ENCODE measurements at places on chromosomes 3 and 15.

GRCh38 chr15:94924971-94925598 is 693.7 kb downstream of the MCTP2 start:
- DNase-seq = no peak

- DNase-seq = no peak
Measured at GRCh38 chr3:48426944-48427629, 2.8 kb downstream of the PLXNB1 start.

DNA sequence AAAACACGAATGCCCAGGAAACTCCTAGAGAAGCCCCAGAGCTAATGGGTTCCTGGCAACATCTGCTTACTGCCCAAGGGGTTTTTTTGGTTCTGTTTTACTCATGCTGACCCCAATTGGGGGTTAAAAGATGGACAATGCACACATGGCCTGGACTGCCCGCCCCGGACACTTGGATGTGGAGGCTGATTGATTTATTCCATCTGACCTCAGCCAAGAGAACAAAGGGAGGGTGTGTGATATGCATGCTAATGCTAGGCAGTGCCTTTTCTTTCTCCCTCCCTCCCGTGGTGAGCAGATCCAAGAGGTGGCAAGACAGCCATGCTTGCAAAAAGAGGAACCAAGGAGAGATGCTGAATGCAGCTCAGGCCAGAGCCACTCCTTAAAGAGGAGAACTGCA is 3.3 kb upstream of the LRTM1 start:
- DNase-seq = no peak

GRCh38 chr3:170368921-170369320 is 11.4 kb downstream of the SKIL start:
- no peak for DNase-seq

DNA sequence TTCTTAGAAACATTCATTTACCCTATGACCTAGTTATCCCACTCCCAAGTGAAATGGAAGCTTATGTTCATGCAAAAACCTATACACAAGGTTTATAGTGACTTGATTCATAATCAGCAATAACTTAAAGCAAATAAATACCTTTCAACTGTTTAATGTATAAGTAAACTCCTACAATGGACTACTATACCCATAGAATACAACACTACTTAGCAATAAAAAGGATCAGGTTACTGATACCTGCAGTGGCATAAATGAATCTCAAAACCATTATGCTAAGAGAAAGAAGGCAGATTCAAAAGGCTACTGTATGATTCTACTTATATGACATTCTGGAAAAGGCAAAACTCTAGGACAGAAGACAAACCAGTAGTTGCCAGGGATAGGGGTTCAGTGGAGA is 8.3 kb upstream of the POLR2M start:
- no peak for DNase-seq

DNA sequence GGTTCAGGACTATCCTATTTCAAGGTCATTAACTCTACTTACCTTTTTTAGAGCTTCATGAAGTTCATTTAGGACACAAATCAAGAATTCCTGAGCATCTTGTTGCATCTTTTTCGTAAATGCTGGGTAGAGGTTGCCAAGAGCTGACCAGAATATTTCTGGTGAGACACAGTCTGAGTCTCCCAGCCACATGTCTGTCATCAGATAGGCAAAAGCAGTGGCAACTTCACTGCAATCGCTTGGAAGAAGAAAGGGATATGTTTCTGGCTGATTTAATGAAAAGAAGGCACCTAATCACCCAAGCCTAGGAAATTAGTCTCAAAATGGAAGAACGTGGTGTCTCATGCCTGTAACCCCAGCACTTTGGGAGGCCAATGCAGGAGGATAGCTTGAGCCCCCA is 2.9 kb downstream of the USP50 start:
- no peak for DNase-seq

DNA sequence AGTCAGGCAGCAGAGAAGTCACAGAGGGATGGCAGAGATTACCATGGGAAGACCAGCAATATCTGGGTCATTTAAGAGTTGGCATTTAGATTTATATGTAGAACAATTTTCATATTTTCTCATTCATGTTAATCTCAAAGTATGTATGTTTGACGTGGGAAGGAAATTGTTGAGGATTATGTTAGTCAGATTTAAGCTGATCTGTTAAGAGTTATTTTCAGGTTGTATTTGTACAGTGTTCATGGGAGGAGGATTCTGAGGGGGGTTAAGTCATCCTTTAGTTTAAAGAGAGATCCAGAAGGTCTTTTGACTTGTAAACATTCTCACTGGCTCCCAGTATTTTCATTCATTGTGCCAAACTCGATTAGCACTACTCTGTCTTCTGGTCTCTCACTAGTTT is 34.7 kb downstream of the PPM1L start:
- no peak for DNase-seq

DNA sequence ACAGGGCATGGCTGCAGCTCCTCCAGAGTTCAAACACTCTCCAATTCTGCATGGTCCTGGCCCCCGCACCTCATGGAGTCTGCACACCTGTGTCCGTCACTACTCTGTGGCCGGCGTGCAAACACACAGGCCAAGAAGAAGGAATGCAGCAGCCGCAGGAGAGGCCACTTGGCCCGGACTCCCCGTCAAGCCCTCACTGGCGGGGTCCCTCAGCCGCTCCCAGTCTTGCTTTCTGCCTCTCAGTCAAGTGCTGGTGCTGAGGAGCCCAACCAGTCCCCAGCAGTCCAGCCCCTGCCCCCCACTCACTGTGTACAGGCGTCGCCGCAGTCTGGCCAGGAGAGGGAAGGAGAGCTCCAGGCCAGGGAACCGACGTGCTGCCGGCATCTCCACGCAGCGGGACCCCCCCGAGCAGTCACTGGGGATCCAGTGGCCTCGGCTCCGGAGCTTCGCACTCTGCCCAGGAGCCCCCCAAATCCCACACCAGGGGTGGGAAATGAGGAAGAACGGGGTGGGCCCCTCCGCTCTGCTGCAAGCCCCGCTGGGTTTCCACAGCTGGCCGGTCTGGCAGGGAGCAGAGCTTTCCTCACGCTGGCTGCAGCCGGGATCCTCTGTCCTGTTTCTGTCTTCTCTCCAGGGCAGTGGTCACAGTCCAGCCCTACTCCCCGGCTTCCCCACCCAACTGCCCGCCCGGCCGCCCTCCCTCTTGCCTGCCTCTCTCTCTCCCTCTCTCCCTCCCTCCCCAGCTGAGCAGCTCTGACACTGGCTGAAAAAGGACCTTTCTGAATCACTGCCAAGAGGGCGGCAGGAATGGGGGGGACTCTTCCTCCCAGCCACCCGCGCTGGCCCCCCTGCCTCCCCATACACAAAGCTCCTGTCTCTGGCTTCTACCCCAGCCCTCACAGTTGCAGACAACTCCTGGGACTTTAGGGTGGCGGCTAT is 16.0 kb downstream of the TNK2 start:
- DNase-seq = no peak

- no peak for DNase-seq
Measured at GRCh38 chr3:24628523-24629258, 134.0 kb upstream of the THRB start.

- no peak for DNase-seq
Measured at GRCh38 chr3:22016197-22016596, 265.2 kb upstream of the ZNF385D start.

- no peak for DNase-seq
Measured at GRCh38 chr3:45848392-45848791, 6.5 kb upstream of the LZTFL1 start.

DNA sequence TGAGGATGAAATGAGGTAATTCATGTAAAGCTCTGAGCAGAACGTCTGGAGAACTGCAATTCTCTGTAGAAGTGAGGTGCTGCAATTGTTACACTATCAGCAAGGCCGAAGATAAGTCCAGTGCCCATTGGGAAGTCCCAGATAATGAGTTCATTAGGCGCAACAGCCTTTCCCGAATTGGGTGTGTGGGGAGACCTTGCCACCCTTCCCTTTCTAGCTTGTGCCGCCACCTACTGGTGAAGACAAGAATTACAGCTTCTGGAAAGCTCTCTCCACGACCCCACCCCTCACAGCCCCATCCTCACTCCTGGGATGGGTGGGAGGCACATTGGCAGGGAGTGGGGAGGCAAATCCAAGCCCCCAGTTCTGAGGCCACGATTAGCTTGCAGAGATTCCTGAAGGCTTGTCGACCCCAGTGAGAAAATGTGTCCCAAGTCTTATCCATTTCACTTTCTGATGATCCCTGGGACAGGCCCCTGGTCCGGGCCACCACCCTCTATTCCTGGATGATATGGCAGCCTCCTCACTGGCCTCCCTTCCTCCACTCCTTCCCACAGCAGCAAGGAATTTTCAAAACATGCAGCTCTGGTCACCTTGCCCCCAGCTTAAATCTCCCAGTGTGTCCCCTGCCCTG is 36.4 kb downstream of the FAM3D start:
- no peak for DNase-seq
